ENCODE measurements at places on chromosomes 2 and 18.

DNA sequence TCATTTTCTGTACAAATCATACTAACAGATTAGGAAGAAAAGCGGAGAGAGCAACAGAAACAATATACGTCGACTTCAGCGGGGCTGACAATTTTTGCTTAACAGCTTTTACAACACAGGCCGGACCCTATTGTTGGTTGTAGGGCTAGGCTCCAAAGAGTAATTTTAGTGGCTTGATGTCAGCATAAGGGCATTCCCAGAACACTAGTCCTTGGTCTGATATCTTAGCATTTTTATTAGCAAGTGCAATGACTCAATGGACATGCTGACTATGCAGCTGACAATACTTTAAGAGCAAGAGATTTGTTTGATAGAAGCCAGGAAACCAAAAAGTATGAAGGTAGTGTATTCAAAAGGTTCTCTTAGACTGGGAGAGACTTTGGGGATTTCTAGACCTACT is 209.9 kb downstream of the LNPK start:
- no peak for DNase-seq

GRCh38 chr2:45460825-45461224 is 150.2 kb downstream of the SRBD1 start:
- no peak for DNase-seq

GRCh38 chr2:106537791-106538191 is 50.6 kb downstream of the CD8B2 start:
- no peak for DNase-seq

DNA sequence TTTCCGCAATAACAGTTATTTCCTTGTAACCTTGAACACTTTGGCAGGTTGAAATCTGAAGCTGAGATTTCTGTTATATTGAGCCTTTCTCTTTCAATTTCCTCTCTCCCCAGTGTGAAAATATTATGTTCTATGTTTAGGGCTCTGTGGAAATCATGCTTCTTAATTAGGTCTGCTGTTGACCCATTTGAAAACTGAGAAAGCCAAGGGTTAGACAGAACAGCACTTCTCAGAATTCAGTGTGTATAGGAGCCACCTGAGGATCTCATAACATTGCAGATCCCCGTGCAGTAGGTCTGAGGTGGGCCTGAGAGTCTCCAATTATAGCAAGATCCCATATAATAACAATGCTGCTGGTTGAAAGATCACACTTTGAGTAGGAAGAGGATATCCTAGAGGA is 230.2 kb upstream of the NT5C1B start:
- no peak for DNase-seq

DNA sequence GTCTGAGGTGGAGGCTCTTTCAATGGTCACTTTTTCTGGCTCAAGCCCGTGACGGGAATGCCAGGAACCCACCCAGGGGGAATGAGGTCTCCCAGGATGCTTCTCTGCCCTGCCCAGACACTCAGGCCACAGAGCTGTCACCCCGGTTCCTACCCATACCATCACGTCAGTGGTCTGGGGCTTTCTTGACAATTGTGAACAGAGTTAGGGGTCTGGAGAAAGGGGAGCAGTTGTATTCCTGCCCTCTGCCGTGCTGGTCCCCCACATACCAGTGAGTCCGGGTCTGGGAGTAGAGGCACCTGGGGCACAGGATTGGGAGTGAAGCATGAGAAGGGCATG is 97.2 kb downstream of the B3GNT2 start:
- no peak for DNase-seq

- no peak for DNase-seq
Observed at GRCh38 chr2:152015552-152015951, 83.3 kb downstream of the CACNB4 start.

- no peak for DNase-seq
Observed at GRCh38 chr18:54812885-54813284, 15.4 kb upstream of the RAB27B start.

DNA sequence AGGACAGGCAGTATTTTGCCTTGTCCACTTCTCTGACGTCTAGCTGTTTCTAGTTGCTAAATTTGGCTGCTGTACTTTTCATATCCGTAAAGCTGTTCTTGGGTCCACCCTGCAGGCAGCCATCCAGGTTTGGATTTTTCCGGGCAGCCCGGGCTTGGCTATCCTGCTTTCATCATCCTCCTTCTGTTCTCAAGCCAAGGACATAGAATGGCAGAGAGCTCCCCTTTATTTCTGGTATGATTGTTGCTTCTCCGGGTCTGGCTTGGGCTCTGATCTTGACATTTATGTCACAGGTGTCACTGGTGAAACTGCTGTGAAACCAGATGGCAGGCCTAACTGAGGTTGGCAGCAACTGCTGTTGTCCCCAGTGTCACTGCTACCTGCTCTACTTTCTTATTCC is 35.5 kb downstream of the SCN2A start:
- no peak for DNase-seq

DNA sequence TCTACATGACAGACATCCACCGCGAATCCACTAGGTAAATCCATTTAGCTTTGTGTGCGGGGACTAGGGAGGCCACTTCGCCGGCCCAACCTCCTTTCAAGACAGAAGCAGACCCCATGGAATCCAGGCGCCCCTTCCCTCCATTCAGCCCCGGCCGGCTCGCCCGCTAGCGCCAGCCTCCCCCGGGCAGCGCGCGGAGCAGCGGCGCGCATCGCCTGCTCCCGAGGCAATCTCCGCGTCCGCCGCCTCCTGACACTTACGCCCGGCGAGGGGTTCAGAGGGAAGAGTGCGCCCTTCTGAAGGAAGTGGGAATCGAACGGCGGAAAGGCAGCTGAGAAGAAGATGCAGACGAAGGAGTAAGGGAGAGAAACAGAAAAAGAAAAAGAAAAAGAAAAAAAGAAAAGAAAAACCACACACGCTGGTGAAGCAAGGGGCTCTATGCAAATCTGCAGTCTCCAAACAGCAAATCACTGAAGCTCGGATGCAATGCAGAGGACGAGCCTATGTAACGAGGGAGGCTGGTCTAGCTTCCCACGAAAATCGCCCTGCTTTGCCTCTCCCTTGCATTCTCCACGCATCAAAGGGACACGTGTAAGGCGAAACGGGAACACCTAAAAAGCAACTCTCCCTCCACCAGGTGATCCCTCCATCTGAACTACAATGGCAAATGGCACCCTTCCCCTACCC is 684.4 kb downstream of the NRXN1 start:
- no peak for DNase-seq

DNA sequence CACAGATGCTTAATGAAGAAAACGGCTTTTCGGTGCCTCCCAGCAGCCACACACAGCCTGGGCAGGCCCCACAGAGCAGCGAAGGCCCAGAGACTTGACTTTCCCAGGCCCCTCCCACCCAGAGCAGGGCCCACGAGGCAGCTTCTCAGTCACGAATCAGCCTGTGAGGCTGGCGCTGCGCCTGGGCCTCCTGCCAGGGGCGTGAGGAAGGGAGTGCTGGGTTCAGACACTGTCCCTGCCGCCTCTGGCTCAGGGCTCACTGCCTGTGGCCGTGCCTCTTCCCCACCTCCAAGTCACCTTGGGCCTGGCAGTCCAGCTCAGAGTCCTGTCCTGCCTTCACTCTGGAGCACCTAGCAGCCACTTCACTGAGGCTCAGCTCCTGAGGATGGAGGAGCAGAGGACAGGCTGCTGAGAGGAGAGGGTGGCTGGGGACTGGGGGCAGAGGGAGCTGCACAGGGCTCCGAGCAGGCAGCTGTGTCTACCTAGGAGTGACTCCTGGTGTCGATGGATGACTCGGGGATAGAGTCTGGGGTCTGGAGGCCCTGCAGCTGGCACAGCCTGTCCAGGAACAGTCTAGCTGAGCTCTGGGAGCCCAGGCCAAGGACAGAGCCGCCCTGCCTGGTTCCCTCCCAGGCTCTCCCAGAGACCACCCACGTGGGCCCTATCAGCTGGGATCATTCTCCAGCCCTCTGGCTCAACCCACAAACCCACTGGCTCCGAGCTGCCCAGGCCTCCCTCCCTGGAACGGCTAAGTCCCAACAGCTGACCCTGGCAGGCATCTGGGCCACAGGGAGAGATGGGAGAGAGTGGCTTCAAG is 36.4 kb upstream of the FOSL2 start:
- DNase-seq, result no peak

DNA sequence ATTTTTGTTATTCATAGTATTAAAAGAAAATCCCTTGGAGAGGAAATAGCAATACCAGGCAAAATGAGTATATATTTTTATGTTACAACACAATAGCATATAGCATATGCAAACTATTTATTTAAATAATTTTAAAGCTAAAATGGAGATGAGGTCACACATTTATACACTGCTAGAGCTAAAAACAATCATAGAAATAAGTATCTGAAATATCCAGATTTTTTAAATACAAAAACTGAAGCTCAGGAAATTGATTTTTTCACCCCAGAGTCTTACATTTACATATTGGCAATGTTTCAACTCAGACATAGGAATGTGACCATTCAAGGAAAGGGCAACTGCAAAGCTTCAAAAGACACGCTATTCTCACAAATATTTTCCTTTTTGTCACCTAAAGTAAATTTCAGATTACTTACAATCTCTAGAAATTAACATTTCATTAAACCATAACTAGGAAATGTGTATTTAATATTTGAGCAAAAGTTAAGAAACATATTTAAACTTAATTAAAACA is 8.9 kb downstream of the TFPI start:
- DNase-seq, result no peak

GRCh38 chr2:152571048-152571766 is 146.1 kb downstream of the PRPF40A start:
- no peak for DNase-seq

- no peak for DNase-seq
Observed at GRCh38 chr2:47037678-47038077, 117.4 kb downstream of the STPG4 start.

DNA sequence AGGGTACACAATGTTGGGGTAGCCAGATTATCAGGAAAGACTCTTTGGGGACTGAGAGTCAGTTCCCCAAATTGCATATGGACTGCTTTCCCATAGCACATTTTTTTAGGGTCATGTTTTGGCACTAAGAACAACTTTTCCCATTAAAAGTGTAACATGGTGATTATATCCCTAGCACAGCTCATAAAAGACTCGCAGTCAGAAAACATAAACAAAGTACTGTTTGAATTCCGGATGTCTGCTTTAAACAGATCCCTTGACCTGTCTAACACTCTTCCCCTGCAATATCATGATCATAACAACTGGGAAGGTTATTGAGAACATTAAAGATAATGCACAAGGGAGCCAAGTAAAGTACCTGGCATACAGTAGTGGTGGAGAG is 262.2 kb downstream of the ASXL3 start:
- no peak for DNase-seq

- no peak for DNase-seq
Observed at GRCh38 chr2:231038483-231039293, 1.4 kb downstream of the C2orf72 start.

- peak; percentile 58 for DNase-seq
Observed at GRCh38 chr2:165681841-165682240, 112.2 kb downstream of the GALNT3 start.

DNA sequence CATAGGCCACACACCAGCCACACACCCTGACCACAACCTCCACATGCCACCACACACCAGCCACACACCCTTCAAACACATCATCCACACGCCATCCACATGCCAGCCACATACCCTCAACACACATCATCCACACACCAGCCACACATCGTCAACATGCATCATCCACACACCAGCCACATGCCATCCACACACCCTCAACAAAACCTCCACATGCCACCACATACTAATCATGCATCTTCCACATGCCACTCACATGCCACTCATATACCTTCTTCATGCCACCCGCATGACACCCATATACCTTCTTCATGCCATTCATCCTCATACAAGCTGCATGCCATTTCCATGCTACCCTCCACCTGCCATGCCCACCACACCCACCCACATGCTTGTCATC is 12.4 kb downstream of the TNS1 start:
- no peak for DNase-seq

DNA sequence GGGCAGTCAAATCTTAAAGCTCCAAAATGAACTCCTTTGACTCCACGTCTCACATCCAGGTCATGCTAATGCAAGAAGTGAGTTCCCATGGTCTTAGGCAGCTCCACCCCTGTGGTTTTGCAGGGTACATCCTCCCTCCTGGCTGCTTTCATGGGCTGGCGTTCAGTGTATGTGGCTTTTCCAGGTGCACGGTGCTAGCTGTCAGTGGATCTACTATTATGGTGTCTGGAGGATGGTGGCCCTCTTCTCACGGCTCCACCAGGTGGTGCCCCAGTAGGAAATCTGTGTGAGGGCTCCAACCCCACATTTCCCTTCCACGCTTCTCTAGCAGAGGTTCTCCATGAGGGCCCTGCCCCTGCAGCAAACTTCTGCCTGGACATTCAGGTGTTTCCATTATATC is 105.2 kb upstream of the MSTN start:
- DNase-seq, result no peak

GRCh38 chr2:164717000-164717803 is 95.9 kb upstream of the GRB14 start:
- no peak for DNase-seq

DNA sequence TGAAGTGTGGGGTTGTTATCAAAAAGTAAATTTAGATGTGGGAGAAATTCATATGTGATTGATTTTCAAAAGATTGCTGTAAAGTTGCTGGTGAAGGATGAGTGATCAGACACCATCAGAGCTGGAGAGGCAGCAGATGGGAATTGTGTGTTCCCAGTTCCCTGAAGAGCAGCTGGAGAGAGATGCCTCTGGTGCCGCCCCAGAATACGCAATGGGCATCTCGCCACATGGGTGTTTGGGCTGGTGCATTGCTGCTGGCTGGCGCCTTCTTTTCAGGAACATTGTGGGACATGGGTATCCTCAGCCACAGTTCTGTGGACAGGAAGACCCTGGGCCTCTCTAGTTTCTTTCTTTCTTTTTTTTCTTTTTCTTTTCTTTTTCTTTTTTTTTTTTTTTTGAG is 11.9 kb downstream of the ATG4B start:
- no peak for DNase-seq

- no peak for DNase-seq
Observed at GRCh38 chr18:10170375-10170774, 256.6 kb downstream of the VAPA start.

- peak; percentile 9 for DNase-seq
Observed at GRCh38 chr2:43676322-43677050, at the start of gene C1GALT1C1L. C1GALT1C1L (minus strand) TSS chr2:43676429; CDS start chr2:43676322, 107 bp downstream.

DNA sequence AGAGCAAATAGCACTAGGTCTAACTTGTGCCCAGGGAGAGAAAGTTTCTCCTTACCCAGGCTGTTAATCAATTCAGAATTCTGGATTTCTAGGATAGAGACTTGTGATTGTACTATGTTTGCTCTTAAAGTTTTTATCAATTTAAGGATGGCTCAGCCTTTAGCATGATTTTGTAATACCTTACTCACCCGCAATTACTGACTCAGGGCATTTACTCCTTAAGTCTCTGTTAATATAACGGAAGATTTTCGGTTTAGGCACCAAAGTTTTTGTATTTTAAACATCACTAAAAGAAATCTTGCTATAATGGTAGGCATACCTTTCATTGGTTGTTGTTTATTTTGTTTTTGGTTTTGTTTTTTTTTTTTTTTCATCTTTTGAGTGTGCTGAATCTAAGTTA is 358.2 kb downstream of the RBM43 start:
- DNase-seq, result no peak

- DNase-seq, result no peak
Observed at GRCh38 chr18:47334966-47335365, 83.5 kb upstream of the SKOR2 start.

DNA sequence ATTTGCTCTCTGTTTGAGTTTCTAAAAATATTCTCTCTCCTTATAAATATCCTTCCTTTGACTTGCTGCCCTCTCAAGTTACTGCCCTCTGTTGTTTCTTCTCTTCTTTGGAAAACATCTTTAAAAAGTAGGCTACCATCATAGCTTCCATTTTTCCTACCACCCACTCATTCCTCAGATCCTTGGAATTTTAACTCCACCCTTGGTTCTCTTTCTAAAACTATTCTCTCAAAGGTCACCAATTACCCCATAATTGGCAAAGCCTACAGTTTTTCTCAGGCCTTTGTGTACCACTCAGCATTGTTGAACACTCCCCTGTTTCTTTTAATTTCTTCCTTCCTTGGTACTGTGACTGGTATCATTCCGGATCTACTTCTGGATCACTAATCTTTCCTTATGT is 43.0 kb upstream of the ITGAV start:
- no peak for DNase-seq

Measured in putamen (tissue), 1 donor.